Left lung (tissue), 14 donors: ENCODE measurements at places on chromosomes 16 and 17.

DNA sequence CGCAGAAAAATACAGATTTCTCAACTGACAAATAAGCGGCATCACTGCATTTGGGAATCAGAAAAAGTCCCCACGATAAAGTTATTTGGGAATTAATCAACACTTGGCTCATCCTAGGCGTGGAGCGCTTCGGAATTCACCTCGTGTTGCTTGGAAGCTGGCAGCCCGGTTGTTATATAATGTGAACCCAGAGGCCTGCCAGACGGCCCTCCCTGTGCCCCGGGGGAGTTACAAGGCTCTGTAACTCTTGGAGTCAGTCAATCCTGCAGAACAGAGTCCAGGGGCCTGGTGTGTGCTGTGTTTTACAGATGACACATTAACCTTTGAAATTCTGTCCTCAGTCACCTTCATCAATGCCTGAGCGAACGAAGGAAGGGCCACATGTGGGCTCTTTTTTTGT is 111.1 kb downstream of the PITPNC1 start:
- no peak for DNase-seq

DNA sequence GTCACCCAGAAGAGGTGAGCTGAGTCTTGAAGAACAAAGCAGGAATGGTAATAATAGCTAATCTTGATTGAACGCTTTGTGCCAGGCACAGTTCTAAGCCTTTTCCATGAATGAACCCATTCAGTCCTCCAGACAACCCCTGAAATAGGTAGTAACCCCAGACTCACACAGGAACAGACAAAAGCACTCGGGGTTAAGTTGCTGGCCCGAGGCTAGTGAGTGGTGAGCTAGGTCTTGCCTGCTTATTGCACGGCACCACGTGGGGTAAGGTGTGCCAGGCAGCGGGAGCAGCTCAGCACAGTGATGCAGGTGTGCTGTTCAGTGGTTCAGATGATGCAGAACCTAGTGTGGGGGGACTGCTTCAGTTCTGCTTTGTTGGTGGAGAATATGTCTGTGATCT is 181.6 kb downstream of the RAB11FIP4 start:
- no peak for DNase-seq

DNA sequence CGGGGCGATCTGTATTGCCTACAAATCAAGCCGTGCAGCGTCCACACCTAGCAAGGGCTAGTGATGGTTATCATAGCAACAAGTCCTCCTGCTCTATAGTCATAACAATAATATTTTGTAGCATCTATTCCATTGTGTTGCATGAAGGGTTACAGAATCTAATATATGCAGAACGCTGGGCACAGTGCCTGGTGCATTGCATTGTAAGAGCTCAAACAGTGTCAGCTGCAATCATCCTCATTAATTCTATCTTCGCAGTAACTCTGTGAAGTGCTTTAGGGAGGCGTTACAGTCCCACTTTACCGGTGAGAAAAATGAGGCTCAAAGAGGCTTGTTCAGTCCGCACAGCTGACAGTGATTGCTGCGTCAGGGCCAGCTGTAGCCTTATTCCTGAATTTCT is 149.4 kb downstream of the RBFOX1 start:
- no peak for DNase-seq

GRCh38 chr17:50062293-50063243 is 6.7 kb downstream of the ITGA3 start:
- peak; percentile 78 for DNase-seq

DNA sequence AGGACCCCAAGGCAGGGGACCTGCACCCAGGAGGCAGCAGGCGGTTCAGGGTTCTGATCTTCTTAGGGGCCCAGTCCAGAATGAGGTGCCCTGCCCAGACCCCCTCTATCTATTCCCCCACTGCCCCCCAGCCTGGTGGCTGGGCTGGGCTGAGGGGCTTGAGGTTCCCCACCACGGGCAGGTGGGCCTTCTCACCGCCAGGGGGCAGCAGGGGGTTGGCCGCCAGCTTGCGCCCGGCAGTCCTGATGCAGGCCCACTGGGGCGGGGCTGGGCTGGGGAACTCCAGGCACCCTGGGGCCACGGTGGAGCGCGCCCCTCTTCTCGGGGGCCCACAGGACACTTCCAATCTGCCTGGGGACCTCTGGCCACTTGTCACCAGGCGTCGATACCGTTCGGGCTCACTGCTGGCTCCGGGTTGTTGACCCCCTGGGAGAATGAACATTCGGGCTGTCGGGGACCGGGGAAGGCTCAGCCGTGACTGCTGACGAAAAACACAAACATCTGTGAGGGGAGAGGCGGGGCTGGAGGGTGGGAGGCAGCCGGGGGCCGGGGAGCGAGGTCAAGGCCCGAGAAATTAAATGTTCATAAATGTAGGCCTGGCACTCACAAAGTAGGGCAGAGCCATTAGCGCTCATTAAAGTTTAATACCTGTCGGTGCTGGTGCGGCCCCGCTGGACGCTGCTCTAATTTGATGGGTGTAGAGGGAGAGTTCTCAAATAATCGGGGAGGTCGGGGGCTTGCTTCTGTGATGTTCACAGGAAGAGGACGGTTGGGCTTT is 219.3 kb upstream of the GSE1 start:
- peak; percentile 78 for DNase-seq

DNA sequence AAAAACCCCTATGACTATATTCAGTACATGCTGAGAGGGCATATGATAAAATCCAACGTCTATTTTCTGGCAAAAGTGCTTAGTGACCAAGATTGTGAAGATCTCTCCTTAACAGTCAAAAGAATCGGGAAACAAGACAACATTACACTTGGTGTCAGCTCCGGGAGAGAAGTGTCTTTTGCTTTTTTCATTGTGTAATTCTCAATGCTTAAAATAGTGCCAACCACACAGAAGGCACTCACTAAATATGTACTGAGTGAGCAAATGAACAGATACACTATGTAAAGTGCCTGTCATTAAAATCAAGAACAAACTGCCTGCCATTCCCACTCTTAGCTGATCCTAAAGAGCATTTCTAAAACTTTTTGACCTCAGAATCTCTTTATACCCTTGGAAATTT is 34.1 kb downstream of the VPS53 start:
- DNase-seq, result no peak

- DNase-seq, result no peak
These were observed 129.5 kb downstream of the CDH13 start for GRCh38 chr16:82756283-82756599.

- DNase-seq, result peak; percentile 61
These were observed 52.2 kb downstream of the ZDHHC7 start for GRCh38 chr16:84959045-84959576.

DNA sequence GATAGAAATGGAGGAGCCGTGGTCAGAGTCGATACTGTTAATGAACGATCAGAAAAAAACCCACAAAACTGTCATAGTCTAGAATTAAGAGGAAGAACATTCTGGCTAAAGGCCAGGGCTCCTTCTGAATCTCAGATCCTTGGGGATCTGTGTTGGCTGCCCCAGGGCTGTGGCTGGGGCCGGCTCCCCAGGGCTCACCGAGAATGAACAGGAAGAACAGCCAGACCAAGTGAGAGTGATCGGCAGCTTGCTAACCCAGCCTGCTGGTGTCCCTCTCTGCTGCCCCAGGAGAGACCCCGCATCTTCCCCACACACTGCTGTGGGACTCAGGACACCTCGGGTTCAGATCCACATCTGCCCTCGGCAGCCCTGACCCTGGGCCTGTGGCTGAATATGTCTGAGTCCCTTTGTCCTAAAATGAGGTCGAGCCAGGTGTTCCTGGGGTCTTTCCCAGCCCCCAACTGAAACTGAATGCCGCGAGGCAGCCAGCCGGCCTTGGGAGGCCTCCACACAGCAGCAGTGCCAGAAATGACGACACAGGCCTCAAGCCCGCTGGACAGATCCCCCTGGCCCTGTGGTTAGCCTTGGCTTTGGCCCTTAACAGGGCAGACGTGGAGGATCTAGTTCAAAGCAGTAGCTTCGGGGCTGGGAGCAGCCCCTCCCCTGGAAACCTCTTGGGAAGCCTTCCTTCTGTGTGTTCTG is 23.9 kb upstream of the CLEC18A start:
- no peak for DNase-seq

DNA sequence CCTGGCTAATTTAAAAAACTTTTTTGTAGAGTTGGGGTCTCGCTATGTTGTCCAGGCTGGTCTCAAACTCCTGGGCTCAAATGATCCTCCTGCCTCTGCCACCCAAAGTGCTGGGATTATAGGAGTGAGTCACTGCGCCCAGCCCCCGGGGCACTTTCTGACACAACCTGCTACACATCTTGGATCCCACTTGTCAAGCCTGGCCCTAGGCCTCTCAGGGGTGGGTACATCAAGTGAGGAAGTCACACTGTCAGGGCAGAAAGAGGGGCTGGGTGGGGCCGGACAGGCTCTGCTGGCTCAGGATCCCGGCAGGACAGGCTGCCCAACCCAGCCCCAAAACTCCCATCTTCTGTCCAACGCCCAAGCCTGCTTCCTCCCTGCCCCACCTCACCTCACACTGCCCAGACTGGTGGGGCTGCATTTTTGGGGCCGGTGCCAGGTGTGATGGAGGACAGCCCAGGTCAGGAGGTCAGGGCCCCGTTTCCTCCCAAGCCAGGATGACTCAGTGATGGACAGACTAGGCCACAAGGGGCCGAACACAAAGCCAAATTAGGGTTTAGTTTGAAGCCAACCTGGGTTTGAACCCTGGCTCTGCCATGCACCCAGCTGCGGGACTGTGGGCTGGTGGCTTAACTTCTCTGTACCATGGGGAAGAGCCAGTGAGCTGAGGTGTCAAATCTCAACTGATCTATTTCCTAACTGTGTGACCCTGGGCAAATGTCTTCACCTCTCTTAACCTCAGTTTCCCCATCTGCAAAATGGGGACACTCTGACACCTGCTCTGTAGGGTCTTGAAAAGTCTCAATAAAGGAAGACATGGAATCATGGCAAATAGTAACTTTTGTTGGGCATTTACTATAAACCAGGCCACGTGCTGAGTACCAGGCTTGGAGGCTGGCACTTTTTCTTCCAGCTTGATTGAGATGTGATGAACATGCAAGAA is 8.9 kb upstream of the PPL start:
- DNase-seq, result no peak

GRCh38 chr16:75801307-75801706 is 75.0 kb upstream of the CPHXL start:
- DNase-seq, result no peak

DNA sequence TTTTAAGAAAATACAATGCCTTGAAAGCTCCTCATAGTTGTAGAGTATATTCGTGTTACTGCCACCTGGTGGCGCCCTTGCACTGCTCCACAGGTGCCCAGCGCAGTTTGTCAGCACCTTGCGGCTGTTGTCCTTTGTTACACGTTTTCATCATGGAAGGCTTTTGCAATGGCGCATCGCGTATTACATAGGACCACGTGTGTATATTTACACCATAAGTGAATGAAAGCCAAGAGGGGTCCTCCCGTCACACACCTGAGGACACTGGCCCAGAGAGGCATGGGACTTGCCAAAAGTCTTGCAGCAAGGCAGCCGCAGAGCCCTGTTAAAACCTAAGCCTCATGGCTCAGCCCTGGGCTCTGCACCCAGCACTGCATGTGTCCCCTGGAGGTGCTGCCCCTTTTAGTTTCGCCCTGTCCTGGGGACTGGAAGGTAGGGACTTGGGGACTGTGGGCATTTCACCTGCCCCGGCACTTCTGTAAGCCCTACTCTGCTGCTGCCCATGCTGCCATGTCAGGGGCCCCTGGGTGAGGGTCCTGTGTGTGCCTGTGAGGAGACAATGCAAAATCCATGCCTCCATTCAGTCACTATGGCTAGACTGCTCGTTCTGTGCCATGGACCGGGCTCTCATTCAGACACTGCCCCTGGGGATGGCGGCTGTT is 24.3 kb downstream of the POLR3E start:
- DNase-seq, result peak; percentile 80

DNA sequence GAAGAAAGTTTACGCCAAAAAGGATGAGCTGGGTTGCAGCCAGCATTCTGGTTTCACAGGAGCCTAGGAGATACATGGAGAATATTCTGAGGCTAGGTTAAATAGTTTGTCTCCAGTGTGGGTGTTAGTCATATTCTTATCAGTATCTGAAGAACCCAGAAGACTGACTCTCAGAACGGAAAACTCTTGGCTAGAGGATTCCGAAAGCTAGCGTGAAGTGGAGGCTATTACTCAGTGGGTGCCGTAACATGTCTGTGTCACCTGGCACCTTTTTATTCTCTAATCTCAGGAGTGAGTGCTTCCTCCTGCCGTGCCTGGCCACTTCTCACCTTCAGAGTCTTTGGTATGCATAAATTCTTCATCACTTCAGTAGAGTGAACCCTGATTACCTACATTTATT is 199.5 kb downstream of the WWOX start:
- DNase-seq, result no peak
